Stimulated activated CD4-positive, alpha-beta T cell treated with anti-CD3 and anti-CD28 coated beads, Interleukin-1b, Interleukin-23, amount 100 ng/mL, for 1 hour (primary cell): ENCODE measurements at places on chromosomes 7 and 10.

- no peak for DNase-seq
Measured at GRCh38 chr10:71737834-71738197, 18.2 kb upstream of the C10orf105 start.

DNA sequence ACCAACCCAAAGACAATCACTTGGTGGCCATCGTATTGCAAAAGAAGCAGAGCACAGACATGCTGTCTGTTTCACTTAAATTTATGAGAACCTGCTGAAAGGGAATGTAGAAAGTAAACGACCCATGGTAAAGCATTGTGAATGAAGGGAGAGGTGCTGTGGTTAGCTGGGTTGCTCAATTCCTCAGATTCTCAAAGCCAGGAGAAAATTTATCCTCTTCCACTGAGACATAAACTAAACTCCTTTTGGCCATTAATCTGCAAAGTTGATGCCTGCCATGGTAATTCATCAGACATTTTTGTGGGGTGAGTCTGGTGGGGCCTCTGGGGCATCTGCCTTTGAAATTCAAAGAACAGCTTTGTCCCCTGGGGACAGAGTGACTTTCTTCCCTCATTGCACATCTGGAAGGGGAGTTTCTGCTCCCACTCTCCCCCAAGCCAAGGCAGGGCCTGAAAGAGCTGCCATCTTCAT, 951.0 kb downstream of the LRMDA start:
- no peak for DNase-seq

DNA sequence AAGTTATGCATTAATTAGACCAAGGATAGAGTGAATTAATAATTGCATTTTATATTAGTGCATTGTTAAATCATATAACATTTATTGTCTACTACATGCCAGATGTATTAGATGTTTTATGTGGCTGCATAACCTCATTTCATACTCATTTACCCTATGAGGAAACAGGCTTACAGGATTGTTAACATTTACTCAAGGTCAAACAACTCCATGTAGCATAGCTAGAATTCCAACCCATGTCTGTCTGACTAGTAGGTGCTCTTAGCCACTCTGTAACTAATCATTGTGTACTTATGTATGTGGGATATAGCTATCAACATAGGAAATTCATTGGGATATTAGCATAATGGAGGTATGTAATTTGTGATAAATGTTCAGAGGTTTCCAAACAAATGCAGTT, 46.3 kb downstream of the PHYHIPL start:
- DNase-seq = no peak

DNA sequence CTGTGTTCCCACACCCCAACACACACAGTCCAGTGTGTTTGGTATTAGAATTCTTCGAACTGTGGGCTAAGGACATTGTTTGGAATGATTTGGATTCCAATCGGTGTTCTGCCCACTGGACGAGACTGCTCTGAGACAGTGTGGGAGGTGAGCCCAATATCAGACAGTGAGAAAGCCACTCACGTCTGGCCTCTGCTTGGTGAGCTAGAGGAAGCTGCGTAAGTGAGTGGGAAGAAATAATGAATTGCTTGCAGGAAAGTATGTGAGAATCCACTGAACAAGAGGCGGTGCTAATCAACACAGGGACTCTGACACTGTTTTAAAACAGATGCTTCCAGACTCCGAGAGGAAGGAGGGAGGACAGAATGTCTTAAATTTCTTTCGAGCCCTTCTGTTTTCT, 675.0 kb upstream of the ANKRD30A start:
- DNase-seq = no peak

- DNase-seq = no peak
Measured at GRCh38 chr10:17418249-17418648, 36.1 kb downstream of the ST8SIA6 start.

- DNase-seq = no peak
Measured at GRCh38 chr7:90777041-90777440, 180.9 kb downstream of the CDK14 start.

- DNase-seq = no peak
Measured at GRCh38 chr7:117916309-117916708, 43.1 kb upstream of the CTTNBP2 start.

DNA sequence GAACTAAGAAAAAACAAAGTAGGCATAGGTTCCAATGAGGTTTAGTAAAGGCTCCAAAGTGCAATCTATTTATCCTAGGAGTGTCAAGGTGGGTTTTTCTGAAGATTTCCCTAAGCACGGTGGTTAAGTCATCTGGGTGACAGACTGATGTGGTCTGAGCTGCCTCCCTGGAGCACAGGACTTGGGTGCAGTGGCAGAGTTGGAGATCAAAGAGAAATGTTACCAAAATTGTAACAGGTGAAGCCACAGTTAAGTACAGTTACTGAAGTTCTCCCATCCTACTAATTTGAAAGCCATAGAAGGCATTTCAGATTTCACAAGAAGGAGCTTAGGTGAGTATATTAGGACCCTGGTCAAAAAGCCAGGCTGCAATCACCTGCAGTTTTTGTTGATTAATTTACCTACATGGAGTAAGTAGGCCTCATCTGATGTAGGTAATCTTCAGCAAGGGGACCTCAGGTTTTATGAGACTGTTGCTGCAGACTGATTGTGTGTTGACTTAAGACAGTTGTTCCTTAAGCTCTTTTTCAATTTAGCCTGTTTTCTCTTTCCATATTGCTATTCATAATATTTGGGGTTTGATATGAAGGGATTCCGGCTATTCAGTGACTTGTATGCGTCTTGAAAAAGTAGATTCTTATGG, 3.0 kb downstream of the DLX6 start:
- DNase-seq = no peak

GRCh38 chr7:95059842-95060313, 152.5 kb downstream of the PPP1R9A start:
- no peak for DNase-seq

- no peak for DNase-seq
Measured at GRCh38 chr10:93440591-93441091, 41.5 kb downstream of the MYOF start.

- no peak for DNase-seq
Measured at GRCh38 chr10:87660484-87661133, 931 bp downstream of the PAPSS2 start.

DNA sequence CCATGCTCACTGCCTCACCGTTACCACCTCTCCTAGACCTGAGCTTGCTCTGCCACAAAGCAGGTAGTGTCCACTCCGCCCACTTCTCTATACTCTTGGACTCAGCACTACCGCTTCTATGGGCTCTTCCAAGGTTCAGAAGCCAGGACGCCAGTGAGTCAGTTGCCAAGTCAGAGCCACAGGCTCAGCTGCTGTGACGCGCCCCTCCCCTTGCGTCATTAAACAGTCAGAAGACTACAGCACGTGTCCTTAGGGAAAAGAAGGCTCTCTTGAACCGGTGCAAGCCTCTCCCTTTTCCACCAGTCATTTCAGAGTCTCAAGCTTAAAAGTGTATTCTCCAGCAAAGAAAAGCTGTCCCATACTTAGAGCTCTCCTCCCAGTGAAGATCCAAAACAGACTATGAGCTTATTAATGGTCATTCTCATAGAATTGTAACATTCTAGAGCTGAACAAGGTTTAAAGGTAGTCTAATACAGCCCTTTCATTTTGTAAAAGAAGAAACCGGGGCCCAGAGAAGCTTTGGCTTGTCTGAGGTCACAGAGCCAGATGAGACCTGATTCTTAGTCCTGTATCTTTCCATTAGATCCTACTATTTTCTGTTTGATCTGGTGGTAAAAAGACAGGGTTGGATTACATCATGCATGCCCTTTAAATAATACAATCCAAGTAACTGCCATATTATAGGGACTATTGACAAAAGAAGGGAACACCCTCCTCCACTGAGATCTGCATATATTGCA, 40.9 kb upstream of the MET start:
- DNase-seq = no peak

DNA sequence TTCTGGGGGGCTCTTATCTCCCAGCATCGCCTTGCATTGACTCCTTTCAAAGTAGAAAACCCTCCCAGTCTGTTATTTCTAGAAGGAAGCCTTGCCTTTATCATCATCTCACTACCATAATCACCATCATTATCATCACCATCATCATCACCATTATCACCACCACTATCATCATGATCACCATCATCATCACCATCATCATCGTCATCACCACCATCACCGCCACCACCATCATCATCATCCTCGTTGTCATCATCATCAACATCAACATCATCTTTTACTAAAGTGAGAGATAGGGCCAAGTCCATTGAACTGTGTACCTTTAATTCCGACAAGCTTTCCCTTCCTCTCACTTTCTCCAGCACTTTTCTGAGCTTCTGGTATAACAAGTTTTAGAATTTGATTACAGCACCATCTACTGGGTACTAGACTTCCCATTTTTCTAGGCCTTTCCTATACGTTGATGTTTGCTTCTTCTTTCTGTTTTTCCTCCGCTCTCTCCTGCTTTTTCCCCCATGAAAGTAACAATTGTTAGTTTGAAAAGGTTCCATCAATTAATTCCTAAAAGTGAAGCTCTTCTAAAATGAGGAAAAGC, 226.4 kb downstream of the BUB3 start:
- DNase-seq = no peak

- no peak for DNase-seq
Measured at GRCh38 chr10:70358446-70358845, 24.0 kb downstream of the LRRC20 start.

- no peak for DNase-seq
Measured at GRCh38 chr10:108789919-108790318, 1133.4 kb downstream of the XPNPEP1 start.

GRCh38 chr10:80104066-80104926, 25.8 kb downstream of the TMEM254 start:
- no peak for DNase-seq

DNA sequence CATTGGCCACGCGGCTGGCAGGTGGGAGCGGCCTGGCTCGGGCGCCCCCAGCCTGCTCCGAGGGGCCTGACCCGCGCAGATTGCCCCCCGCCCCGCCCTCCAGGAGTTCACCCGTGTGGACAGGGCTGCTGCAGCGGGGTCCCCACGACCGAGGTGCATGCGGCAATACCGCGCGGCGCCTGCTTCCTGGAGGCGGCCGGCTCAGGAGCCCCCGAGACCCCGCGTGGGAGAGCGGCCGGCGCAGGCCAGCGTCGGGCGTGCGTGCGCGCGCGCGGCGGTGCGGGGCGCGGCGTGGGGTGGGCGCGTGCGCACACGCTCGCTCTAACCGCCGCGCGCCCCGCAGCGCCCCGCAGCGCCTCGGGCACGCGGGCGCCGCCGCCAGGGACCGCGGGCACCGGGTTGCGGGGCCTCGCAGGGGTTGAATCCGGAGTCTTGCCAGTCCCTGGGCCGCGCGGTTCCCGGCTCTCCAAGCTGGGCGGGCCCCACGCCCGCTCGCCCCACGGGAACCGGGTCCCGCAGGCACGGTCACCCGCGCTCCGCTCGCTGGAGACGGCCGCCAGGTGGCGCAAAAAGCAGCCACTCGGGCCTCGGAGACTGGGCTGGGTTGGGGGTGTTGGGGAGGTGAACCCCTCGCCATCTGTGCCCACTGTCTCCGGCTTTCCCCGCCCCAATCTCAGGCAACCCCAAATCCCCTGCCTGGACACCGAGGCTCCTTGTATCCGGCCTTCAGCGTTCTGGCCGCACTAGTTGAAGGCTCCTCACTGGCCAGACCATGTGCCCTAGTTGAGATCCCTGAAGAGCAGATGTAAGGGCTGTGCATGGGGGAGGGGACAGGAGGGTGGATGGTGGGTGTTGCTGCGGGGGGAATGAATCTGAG, 1.3 kb upstream of the ACHE start:
- no peak for DNase-seq

- no peak for DNase-seq
Measured at GRCh38 chr10:126380352-126381076, 7.8 kb downstream of the ADAM12 start.

- DNase-seq = no peak
Measured at GRCh38 chr7:147251751-147252325, 1135.2 kb downstream of the CNTNAP2 start.

DNA sequence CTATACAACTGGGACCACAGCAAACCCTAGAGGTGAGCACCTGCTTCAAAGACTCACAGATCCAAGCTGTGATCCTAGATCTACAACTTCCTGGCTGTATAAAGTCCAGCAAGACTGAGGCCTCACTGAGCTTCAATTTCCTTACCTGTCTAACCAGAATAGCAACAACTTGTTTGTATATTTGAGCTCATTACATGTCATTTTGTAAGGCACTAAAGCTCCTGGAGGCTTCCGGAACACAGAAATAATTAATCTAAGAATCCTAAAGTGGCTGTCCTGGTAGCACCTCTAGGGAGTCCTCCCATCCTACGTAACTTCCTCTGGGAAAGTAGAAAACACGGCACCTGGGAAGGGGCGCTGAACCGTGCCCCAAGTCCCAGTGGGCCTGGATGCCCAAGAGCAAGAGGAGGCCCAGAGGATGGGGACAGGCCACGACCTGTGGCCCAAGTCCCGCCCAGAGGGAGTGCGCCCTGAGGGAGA, 39.4 kb downstream of the HK1 start:
- DNase-seq = no peak

GRCh38 chr7:98365863-98366561, 34.9 kb downstream of the BAIAP2L1 start:
- no peak for DNase-seq

GRCh38 chr10:91103384-91104192, 116.9 kb upstream of the PCGF5 start:
- DNase-seq = no peak

- no peak for DNase-seq
Measured at GRCh38 chr10:11678074-11678793, 63.9 kb upstream of the ECHDC3 start.

DNA sequence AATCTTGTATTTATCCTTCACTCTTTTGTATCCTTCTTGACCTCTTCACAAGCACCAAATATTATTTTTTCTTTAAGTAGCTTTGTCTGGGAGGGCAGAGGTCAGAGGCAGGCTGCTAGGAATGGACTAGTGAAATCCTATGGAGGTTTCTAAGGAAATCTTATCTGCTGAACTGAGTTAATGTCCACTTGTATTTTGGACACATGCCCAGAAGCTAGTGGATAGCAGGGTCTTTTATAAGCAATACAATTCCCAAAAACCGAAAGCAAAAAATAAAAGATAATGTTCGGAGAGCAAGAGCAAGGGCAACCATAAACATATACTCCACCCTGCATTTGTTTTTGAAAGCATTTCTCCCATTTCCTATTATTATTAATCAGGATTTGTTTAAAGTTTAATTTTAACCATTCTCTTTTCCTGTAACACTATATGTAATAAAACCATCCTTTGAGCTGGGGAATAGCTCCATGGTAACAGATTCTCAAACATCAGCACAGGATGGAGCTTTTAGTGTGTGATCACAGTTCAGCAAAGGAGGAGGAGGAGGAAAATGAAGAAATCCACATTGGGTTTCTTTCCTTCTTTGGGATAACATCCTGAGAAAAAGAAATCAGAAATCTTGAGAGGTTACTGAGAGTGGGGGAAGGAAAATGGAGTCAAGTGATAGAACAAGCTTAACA, 328.2 kb upstream of the LRRN3 start:
- DNase-seq = no peak

DNA sequence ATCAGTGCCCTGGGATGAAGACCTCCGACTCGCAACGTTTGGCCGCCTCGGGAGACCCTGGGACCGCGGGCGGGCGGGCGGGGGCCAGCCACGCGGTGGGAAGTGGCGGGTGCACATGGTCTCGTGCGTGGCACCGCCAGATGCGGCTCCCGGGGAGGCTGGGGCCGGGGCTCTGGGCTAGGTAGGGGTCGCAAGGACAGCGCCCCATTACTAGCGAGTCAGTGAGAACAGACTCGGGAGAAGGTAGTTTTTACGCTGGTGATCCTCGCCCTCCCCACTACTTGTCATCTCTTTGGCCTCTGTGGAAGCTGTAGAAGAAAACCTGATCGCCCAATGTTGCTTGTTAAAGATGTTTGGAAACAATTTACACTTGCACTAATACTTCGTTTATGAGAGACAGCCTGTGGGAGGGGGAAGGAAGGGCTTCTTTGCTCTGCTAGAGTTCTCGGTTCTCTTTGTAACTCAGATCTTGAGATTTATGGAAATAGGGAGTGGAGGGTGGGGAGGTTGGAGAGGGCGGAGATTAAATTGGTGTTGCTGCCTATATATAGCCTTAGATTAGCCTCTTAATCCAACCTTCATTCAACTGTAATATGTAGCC, 591 bp downstream of the BZW2 start:
- no peak for DNase-seq
